ENCODE measurements at places on chromosomes 11 and 22. TPM values are rescaled to one million over a fixed set of nuclear protein-coding genes. Genes with fewer than 3 reads are reported as not detected.

The SLC25A22 gene
- 2.6 TPM for total RNA-seq

The CHST1 gene
- total RNA-seq: 3.1 TPM

The SYCE3 gene
- not detected for total RNA-seq

The SYT12 gene
- total RNA-seq: not detected

The LRRC55 gene
- under 0.01 TPM for total RNA-seq

The ALDH3B1 gene
- total RNA-seq: 2.6 TPM

The HOATZ gene
- not detected for total RNA-seq

The TRPM5 gene
- total RNA-seq: under 0.01 TPM

The FXYD6 gene
- total RNA-seq: 23.5 TPM

The MMP10 gene
- not detected for total RNA-seq

The BIRC2 gene
- total RNA-seq: 56.9 TPM

The GSTT2B gene
- total RNA-seq: 4.7 TPM

The APOL6 gene
- total RNA-seq: 5.2 TPM

The OVOL1 gene
- total RNA-seq: not detected

The DGCR6 gene
- 26.1 TPM for total RNA-seq

The UCP2 gene
- total RNA-seq: 25.1 TPM

All from skeletal muscle tissue (tissue), 5 donors.